ENCODE measurements at places on chromosomes 13 and 19.

DNA sequence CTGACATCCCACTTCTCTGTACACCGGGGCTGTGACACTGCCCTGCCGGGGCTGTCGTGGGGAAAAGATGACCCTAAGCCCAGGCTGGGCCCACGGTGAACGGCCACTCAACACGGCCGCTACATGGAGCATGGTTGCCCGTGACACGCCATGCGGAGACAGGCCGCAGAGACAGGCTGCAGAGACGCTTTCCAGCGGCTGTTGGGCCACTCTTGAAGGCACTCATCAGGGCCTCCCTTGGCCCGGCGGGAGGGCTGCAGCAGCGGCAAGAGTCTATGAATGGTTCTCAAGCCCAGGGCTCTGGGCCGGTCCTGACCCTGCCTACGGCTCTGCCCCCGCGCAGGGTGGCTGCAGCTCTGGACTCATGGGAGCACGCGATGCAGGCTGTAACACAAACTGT is 22.1 kb downstream of the ADPRHL1 start:
- DNase-seq = no peak

- no peak for DNase-seq
Measured at GRCh38 chr19:49875857-49876421, 1.2 kb downstream of the AKT1S1 start.

DNA sequence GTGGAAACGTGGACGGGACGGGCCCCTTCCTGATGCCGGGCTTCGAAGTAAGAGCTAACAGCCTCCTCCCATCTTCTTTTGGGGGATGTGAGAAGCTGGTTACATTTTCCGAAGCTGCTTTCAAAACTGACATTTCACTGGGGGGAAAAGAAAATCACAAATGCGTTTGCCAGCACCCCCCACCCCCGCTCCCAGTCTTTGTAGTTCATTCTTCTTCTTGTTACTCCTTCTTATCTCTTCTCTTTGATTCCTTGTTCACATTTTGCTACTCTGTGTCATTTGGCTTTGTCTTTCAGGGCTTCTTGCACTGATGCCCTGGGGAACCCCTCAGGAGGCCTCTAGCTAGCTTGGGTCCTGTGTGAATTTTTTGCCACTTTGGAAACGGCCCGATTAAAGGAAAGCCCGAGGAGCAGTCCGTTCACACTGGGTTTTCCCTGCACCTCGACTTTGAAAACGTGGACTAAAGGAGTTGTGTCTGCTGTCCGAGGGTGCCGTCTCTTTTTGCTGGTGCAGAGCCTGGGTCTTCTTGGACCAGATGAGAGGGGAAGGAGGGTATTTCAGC is 1.3 kb downstream of the CARM1 start:
- no peak for DNase-seq

DNA sequence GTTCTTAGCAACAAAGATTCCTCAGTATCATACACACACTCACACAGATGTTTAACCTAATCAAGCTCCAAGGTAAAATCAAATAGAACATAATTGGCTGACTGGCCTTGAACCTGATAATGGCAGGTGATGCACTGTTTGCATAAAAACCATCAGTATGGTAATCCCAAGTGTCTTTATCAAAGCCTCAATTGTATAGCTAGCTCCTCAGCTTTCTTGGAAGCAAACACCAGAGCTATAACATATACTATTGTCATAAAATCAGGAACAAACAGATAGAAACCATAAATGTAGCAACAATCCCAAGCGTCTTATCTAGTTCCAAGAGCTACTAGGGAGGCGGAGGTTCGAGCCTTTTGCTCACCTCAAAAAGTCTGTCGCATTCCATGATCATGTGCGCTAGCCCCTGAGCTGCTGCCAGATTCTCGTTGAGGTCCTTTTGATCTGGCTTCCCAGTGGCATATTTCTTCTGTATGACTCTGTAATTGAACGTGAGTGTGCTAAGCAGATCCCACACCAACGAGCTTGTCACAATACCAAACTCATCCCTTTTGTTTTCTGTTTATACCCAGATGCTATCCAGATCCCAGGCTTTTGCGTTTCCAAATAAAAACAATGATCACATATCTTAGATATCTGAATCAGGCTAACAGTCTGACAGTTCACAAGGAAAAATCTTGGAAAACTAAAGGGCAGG is 95.3 kb downstream of the KL start:
- DNase-seq = no peak

DNA sequence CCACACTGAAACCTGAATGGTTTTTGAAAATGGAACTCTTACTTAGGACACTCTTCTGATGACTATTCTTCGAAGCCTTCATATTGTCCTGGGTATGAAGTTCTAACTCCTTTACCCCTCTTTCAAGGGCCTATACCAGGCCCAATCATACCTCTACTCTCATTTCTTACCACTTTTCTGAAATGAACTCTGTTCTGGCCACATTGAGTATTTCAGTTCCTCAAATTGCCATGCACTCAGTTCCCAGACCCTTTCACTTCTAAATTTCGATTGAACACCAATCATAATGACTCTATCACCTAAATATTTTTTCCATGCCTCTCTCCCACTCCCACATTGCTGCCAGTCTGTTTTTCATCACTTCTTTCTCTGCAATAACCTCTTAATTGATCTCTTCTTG is 53.7 kb downstream of the LACC1 start:
- no peak for DNase-seq

DNA sequence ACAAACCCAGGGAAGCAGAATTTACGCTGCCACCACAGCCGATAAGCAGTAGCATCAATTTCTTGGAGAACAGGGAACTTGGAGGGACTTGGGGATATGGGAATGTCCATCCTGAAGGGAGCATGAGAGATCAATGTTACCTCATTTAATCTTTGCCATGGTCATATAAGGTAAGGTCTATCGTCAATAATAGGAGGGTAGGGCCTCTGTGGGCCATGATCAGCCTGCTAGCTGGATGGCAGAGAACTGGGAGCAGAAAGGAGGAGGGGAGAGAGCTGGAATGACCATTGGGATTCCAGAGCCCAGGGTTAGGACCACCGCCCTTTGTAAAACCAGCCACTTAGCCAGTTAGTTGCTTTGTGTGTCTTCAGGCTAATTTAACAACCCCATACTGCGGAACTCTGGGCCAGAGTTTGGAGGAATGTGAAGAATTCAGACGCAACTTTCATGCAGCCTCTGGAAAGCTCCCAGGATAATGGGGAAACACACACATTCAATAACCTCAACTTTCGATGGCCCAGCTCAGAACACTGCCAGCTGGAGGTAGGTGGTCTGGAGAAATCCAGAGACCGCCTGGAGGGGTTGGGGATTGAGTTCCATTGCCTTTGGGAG is 40.3 kb downstream of the ZNF557 start:
- no peak for DNase-seq

- no peak for DNase-seq
Measured at GRCh38 chr19:51564791-51565190, 6.3 kb upstream of the ZNF175 start.

DNA sequence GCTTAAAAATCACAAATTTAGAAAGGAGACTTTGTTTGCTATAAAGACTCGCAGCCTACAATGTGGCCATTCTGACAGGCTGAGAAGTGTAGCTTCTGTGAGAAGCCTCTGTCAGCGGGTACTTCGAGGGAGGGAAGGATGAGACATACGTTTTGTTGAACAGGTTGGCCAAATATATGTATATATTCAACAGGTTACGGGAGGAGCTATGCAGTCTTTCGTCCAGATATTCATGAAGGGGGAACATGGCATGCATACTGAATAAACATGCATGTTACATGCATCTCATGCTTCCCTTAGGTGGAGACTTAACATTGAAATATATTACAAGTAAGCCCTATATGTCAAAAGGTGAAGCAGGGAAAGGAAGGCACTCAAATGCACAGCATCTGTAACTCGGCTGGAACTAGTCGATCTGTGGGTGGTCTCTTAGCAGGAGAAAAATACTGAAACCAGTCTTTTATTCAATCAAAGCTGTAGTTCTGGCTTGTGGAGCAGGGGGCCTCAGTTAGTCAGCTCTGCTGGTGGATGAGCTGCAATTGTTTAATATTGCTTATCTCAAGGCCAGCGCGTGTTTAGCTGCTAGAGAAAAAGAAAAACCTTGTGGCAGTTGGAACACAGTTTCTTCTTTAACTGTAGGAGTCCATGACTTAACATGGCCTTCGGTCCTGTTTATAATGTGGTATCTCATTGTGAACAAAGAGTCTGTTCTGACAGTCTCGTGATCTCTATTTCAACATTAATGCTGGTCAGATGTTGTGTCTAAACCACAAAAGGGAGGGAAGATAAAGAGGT is 94.3 kb downstream of the FAM216B start:
- DNase-seq = no peak

GRCh38 chr19:13396250-13397080 is 109.8 kb downstream of the CACNA1A start:
- peak; percentile 9 for DNase-seq

- no peak for DNase-seq
Measured at GRCh38 chr13:32902874-32903273, 113.3 kb upstream of the KL start.

GRCh38 chr19:8334458-8335342 is 8.4 kb downstream of the KANK3 start:
- DNase-seq = peak; percentile 33

GRCh38 chr19:2101417-2102335 is 5.0 kb downstream of the IZUMO4 start:
- no peak for DNase-seq

- peak; percentile 41 for DNase-seq
Measured at GRCh38 chr19:47719047-47719859, 6.0 kb downstream of the EHD2 start.

DNA sequence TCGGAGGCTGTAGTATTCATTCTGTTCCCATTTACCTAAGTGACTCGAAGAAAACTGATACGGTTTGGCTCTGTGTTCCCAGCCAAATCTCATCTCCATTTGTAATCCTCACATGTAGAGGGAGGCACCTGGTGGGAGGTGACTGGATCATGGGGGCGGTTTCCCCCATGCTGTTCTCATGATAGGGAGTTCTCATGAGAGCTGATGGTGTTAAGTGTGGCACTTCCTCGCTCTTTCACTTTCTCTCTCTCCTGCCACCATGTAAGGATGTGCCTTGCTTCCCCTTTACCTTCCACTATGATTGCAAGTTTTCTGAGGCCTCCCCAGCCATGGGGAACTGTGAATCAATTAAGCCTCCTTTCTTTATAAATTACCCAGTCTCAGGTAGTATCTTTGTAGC is 23.5 kb downstream of the SLAIN1 start:
- DNase-seq = no peak

DNA sequence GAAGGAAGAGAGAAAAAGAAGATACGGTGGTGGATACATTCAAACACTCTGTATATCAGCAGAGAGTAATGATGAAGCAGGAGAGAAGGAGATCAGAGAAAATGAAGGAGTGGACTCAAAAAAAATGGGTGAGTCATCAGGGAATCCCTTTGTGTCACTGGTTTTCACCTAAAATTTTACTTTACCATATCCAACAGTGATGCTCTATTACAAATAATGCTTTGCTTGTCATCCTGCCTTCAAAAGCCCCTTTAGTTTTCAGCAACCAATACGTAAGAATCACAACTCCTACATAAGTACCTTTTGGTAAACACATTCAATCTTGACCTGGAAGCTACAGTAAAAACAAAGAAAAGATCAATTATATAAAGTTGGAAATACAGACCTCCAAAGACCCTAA is 88.8 kb downstream of the ENOX1 start:
- no peak for DNase-seq

GRCh38 chr19:33254245-33254824 is 28.7 kb upstream of the SLC7A10 start:
- DNase-seq = no peak

GRCh38 chr13:45335397-45336024 is 5.5 kb downstream of the TPT1 start:
- DNase-seq = no peak

- no peak for DNase-seq
Measured at GRCh38 chr13:113746143-113746525, 12.9 kb upstream of the TMEM255B start.

- DNase-seq = no peak
Measured at GRCh38 chr19:5718037-5718578, 1.8 kb downstream of the LONP1 start.

DNA sequence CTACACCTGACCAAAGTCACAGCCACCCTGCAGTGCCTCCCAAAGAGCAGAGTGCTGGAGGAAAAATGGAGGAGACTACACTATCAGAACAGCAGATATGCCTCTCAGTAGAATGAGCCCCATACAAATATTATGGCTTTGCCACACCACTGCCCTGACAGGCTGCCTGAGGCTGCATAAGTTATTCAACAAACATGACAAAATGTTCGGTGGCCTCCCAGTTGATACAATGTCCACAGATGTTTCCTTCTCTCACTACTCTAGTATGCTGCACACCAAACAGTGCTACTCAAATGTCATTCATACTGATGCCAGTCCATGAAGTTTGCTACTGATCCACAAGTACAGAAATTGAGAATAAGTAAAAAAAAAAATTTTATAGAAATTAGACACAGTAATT is 41.0 kb downstream of the N4BP2L2 start:
- no peak for DNase-seq

DNA sequence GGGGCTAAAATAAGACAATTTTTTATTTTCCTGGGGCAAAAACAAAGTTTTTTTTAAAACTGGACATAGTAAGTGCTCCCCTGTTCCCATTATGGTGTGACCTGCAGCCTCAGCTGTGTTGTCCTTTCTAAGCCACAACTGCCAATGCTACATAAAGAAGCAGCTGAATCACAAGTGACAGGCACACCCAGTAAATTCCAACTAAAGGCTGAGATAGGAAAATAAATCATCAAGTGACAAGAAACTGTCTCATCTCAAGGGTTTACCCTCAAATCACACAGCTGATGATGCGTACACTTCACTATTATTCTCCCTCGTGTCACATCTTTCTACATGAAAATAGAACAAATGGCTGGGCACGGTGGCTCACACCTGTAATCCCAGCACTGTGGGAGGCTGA is 28.7 kb downstream of the STK24 start:
- no peak for DNase-seq

- no peak for DNase-seq
Measured at GRCh38 chr19:56832352-56832928, 8.1 kb downstream of the PEG3 start.

GRCh38 chr19:19399733-19400433 is 5.6 kb upstream of the GATAD2A start:
- no peak for DNase-seq

- DNase-seq = no peak
Measured at GRCh38 chr13:100347968-100348367, 240.6 kb downstream of the GGACT start.

GRCh38 chr13:20685092-20685491 is 18.4 kb upstream of the IL17D start:
- DNase-seq = no peak

GRCh38 chr13:25225970-25226369 is 53.9 kb upstream of the AMER2 start:
- no peak for DNase-seq

DNA sequence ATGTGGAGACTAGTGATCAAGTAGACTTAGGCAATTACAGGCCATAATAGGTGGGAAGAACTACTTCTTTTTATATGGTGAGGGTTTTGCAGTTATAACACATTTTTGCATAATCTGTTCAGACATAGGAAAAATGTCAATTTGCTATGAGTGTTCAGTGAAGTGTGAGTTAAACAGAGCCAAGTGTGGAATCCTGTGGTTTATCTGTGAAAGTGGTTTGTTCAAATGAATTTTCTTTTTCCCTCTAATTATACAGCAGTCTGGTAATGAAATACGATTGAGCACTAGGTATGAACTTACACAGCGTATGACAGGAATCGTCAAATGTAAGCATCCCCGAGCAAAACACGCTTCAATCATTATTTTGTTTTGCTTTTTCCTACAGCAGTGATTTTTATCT is 178.3 kb downstream of the STK24 start:
- no peak for DNase-seq
